NCI-H2029 treated with DMSO at 0.1 percent for 48 hours (cell line): ENCODE measurements at places on chromosomes 3 and 15.
A peak's percentile ranks its signal among the peaks of the same experiment; 100 is the strongest.

- no peak for DNase-seq
These were observed 46.4 kb downstream of the TNFAIP8L3 start for GRCh38 chr15:51048308-51048707.

DNA sequence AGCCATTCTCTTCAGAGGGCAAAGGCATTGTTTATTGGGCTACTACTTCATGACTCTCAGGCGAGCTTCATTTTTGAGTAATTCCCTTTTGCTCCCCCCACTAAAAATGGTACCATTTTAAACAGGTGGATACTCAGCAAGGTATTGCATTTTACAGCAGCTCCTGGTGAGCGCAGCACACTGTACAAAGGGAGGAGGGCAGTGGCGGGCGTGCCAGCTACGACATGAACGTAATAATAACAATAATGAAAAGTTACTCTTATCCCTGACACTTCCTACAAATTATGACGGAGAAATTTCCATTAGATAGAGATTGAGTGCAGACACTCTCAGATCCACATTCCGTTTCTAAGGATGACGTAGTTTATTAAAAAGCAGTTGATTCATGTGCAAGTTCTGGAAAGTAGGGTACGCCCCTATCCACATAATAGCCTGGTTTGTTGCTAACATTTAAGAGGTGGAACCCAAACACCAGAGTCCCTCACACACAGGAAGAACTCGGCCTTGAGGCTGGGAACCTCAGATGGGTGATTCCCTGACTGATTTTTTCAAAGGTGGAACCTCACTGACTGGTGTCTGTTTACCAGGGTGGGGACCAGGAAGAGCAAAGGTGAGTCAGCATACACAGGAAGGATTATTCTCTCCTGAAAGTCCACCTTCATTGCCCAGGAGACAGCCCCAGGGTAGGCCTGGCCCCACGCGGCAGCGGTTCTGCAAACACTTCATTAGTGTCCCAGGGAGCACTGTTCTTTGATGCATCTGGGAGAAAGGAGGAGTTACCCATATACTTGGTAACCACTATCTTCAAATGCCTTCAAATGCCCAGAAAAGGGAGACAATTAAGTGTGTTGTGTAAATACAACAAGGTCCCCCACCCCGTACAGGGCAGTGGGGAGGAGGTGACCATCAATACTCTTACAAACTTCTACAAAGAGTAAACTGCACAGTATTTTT, 69.9 kb downstream of the LDHAL6B start:
- DNase-seq: no peak

DNA sequence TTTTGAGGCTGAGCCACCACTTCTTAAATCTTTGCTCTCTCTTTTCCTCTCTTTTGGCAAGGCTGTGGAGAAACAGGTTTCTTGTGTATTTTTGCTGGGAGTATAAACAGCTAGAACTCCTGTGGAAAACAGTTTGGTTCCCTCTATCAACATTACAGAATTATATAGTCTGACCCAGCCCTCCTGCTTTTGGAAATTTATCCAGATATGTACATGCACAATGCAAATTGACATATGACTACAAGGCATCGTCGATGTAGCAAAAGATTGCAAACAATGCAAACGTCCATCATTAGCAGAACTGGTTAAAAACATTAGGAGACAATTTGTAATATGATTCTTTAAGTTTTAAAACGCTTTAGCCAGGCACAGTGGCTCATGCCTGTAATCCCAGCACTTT, 12.5 kb upstream of the MYO1E start:
- DNase-seq: no peak

DNA sequence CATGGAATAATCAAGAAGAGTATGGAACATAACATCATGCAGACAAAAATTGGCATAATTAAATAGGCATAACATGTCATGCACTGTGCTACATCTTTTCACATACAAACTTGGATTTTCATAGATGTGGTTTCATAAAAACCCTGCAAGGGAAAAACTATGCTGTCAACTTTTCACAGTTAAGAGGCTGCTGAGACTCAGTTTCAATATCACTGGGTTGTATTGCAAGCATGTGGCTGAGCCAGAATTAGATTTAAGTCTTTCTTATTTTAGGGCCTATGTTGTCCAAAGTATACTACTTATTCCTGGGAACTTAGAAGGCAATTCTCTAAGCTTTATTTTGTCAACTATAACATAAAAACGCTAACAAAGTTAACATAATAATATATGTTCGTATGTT, 70.7 kb upstream of the LSAMP start:
- no peak for DNase-seq

DNA sequence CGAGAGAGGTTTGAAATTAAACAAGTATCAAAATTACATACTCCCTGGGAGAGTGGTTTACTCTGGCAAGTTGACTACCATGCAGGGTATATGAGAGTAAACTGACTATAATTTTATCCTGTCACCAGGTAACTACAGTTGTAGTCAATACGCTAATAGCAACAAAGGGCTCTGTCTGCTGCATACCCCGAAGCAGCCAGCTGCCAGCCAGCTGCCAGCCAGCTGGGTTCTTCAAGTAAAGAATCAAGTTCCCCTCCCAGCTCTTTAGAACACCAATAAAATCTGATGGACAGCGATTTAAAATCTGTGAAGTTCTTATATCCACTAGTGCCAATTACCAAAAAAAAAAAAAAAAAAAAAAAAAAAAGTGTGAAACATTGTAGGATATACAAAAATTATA, 417.7 kb upstream of the CFAP20DC start:
- no peak for DNase-seq

GRCh38 chr3:116863270-116863770, 153.7 kb downstream of the TUSC7 start:
- no peak for DNase-seq

DNA sequence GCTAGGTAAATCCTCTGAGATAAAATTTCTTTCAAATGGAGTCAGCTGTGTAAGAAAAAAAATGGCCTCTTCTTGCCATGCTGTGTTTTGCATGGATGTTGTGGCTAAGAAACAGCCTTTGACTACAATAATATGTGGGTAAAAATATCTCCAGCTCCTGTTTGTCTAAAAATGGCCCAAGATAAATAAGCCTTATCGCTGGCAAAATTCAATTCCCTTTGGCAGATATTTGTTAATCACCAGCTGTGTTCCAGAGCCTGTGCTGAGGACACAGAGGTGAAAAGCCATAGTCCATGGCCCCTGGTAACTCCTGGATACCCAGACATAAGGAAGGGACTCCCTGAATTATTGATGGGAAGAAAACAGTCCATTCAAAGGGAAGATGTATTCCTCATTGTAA, 15.3 kb upstream of the RAMAC start:
- no peak for DNase-seq

DNA sequence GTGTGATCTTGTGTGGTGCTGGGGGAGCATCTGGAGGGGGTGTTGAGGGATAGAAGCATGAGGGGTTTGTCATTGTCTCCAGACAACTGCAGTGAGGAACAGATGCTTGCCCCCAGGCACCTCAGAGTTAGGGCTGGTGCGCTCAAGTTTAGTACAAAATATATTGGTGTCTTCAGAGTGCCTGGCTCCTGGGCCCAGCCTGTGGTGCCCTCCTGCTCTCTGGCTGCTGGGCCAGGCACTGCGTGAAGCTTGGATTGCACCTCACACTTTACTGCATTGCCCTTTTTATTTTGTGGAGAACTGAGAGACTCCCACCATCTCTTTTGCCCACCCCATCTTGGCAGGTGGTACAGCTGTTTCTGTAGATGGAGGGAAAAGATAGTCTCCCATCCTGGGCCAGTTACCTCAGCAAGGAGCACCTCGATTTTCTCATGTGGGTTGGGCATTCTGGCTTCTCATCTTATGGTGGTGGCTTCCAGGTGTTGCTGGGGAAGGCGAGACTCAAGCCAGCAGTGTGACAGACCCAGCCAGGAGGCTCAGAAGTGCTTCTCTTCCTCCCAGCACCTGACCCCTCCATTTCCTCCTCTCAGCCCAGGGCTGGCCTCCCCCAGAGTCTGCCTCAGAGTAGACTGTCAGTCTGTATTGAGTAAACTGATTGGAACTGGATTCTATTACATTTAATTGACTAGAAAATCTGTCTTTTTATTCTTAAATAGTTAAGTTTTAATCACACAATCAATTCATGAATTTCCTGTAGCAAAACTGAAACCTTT, 140.5 kb downstream of the DNAJB8 start:
- DNase-seq: no peak

GRCh38 chr3:11543948-11544387, 99.7 kb downstream of the VGLL4 start:
- DNase-seq: no peak

DNA sequence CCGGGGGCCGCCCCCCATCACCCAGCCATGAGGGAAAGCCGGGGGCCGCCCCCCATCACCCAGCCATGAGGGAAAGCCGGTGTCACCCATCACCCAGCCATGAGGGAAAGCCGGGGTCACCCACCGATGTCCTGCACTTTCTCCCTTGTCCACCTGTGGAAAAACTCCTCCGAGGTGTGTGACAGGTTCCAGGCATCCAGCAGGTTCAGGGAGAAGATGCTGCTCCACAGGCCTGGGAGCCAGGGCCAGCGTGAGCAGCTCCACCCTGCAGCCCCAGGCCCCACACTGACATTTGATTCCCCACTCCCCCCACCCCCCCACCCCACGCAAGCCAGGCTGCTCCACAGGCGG, 15.5 kb upstream of the EHD4 start:
- DNase-seq: no peak

GRCh38 chr3:133161656-133162055, 123.5 kb downstream of the TMEM108 start:
- DNase-seq: peak; percentile 78

- no peak for DNase-seq
These were observed 32.4 kb downstream of the BTD start for GRCh38 chr3:15633766-15634598.

GRCh38 chr15:89361451-89362202, 27.0 kb upstream of the POLG start:
- DNase-seq: no peak
